ENCODE measurements at places on chromosomes 16 and 17. TPM values are rescaled to one million over a fixed set of nuclear protein-coding genes. Genes with fewer than 3 reads are reported as not detected.

Gene SRCIN1
- 0.30 TPM for total RNA-seq

Gene PRSS36
- 0.96 TPM for total RNA-seq

Gene MRPL27
- total RNA-seq: 81.8 TPM

Gene GP2
- total RNA-seq: not detected

- no peaks in the 10 kb centered on the region for H3K27me3 ChIP-seq
- no peaks in the 10 kb centered on the region for H3K36me3 ChIP-seq
- H3K27ac ChIP-seq: no peak overlapping the region
- no peak overlapping the region for H3K4me3 ChIP-seq
Observed at GRCh38 chr16:2717383-2718263, 2.4 kb downstream of the PRSS27 start.

DNA sequence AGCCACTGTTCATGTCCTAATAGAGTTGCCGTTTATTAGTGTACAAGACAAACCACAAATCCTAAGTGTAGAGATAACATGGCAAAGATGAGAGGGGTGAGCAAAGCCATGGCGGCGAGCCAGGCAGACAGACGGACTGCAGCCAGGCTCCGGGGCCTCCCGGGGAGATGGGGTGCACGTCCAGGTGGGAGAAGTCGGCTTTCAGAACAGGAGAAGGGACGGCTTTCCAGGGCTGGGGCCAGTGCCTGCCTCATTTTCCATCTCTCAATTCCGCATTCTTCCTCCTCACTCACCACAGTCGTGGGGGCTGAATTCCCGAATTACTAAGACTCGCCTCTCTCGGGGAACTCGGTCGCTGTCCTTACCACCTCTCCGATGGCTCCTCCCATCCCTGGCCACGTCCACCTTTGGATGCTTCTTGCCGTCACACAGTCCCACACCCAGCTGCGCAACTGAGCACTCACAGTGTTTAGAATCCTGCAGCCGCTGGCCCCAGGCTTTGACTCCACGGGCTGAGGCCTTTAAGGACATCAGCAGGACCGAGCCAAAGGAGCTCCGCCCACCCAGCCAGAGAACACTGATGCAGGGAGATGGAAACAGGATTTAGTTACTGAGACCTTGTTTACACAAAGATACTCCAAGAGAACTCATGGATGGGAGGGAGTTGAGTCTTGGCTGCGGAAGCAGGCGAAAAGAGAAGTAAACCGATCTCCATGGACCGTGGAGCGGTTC is 59.7 kb downstream of the RNF112 start:
- no peak overlapping the region for H3K4me3 ChIP-seq
- DNase-seq: no peak
- H3K27me3 ChIP-seq: peaks cover 4% of the 10 kb centered on the region
- no peaks in the 10 kb centered on the region for H3K36me3 ChIP-seq

DNA sequence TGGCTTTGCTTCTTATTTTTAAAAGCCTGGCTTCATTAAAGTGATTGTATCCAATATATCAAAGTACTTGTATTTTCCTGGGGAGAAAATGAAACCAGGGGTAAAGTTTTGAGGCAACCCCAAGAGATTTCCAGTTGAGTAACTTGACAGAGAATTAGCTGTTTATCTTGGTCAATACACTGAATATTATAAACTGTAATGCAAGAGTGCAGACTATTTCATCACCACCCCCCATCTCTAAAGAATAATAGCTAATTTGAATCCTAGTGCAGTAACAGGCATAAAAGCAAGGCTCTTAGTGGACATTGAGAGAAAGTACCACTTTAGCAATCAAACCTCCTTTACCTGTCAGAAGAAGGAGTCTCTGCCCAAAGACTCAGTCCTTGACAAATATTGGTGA is 27.0 kb downstream of the IRX6 start:
- H3K4me1 ChIP-seq: no peaks in the 10 kb centered on the region
- DNase-seq: no peak
- no peaks in the 10 kb centered on the region for H3K36me3 ChIP-seq
- no peak overlapping the region for H3K4me3 ChIP-seq
- peaks cover 2% of the 10 kb centered on the region for H3K27me3 ChIP-seq
- H3K27ac ChIP-seq: no peak overlapping the region

- no peaks in the 10 kb centered on the region for H3K4me1 ChIP-seq
- H3K36me3 ChIP-seq: no peaks in the 10 kb centered on the region
- DNase-seq: no peak
- no peak overlapping the region for H3K4me3 ChIP-seq
- no peak overlapping the region for H3K27ac ChIP-seq
- H3K27me3 ChIP-seq: peaks cover 15% of the 10 kb centered on the region
Observed at GRCh38 chr16:27945233-27945973, 118.1 kb downstream of the GSG1L start.

DNA sequence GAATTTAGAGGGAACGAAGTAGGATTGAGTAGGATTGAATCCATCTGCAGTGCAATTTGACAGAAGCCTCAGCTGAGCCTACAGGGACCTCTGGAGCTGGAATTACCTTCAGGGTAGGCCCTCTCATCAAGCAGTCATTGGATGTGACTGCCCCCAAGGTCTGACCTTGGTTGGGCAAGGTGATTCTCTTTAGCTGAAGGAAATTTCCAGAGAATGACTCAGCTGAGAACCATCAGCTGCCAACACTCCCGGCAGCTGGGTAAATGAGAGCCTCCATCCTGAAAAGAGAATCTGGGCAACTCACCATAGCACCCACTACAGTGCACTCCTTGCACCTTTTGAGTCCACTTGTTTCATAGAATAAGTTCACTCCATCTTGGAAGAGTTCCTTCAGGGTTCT is 113.5 kb upstream of the MED13 start:
- no peaks in the 10 kb centered on the region for H3K27me3 ChIP-seq
- H3K36me3 ChIP-seq: no peaks in the 10 kb centered on the region
- no peak overlapping the region for H3K4me3 ChIP-seq
- H3K4me1 ChIP-seq: no peaks in the 10 kb centered on the region
- no peak for DNase-seq
- no peak overlapping the region for H3K27ac ChIP-seq

DNA sequence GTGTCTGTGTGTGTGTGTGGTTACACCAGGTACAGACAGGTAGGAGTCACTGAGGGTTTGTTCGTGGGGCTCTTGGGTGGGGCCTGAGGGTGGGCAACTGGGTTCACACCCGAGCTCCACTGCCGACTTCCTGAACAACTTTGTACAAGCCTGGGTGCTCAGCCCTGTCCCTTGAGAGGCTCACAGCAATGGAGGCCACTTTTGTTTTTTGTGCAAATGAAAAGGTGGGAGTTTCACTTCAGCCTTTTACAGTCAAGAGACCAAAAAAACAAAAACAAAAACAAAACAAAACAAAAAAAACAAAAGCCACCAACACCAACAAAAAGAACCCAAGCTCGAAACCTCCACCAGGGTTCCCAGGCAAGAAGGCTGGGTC is 2.4 kb downstream of the RHBDF2 start:
- no peaks in the 10 kb centered on the region for H3K27me3 ChIP-seq
- no peaks in the 10 kb centered on the region for H3K36me3 ChIP-seq
- H3K4me1 ChIP-seq: peaks cover 54% of the 10 kb centered on the region

GRCh38 chr17:27327397-27327796 is 33.5 kb downstream of the WSB1 start:
- no peaks in the 10 kb centered on the region for H3K27me3 ChIP-seq
- no peak overlapping the region for H3K4me3 ChIP-seq
- H3K27ac ChIP-seq: no peak overlapping the region
- no peak for DNase-seq
- H3K4me1 ChIP-seq: peaks cover 12% of the 10 kb centered on the region
- no peaks in the 10 kb centered on the region for H3K36me3 ChIP-seq

All from activated CD8-positive, alpha-beta memory T cell treated with anti-CD3 and anti-CD28 coated beads, Interleukin-2, amount 10 ng/mL, durations not matched to agents 7 days and 5 days (primary cell).